ENCODE measurements at places on chromosomes 11 and 22.
A peak's percentile ranks its signal among the peaks of the same experiment; 100 is the strongest.

- no peak for DNase-seq
Measured at GRCh38 chr11:62153087-62153395, 29.2 kb downstream of the INCENP start.

GRCh38 chr11:70384566-70385152, 13.7 kb upstream of the CTTN start:
- no peak for DNase-seq

DNA sequence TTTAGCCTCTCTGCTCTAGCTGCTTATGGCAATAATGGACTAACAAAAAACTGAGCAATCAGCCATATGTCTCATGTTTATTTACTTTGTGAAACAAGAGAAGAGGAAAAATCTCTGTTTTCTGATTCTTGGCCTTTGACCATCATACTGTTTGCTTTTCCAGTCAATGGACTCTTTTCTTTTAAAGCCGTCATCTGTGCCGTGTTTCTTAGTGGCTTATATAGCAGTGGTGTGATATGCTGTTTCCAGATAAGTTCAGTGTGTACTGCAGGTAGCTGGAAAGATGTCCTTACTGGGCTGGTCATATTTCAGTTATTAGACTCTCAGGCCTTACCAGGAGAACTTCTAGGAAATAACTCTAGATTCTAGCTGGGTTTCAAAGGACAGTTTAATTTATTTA, 33.6 kb upstream of the TECTA start:
- DNase-seq = peak; percentile 20

DNA sequence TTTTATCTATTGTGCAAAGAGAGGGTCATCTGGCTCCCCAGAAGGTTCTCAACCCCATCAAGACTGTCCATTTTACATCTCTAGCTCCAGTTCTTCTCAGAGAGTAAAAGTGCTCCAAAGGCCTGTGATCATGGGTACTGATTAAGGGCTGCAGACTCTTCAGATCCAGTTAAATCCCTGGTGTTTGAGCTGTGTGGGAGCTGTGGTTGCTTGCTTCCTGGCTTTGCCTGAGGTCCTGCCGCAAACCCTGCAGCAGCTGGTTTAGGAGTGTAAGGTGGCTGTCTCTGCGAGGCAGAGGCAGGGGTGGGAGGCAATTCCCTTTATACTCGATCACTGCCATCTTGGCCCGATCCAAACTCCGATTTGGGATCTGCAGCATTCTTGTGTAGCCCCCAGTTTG, 1.2 kb downstream of the MRPL17 start:
- DNase-seq = no peak

DNA sequence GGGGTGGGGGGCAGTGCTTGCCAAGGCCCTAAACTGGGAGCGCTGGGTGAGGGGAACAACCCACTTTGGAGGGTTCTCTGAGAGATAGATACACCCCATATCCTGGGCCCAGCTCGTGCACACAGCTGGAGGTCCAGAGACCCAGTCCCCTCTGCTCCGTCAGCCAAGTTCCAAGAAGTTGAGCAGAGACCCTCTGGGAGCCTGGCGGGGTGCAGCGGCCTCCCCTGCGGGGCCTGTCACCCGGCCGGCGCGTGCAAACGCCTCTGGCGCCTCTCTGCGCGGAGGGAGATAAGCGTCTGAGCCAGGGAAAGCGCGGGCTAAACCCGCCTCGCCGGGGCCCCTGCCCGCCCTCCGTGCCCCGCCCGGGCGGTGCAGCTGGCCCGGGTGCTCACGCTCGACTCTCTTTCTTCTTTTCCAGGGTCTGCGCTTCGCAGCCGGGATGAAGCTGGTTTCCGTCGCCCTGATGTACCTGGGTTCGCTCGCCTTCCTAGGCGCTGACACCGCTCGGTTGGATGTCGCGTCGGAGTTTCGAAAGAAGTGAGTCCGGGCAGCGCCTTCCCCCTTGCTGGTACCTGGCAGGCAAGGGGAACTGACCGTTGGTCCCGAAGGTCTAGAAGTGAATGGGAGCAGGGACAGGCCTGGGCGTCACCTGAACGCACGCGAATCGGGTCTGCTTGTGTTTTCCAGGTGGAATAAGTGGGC, 540 bp downstream of the ADM start:
- DNase-seq = no peak

DNA sequence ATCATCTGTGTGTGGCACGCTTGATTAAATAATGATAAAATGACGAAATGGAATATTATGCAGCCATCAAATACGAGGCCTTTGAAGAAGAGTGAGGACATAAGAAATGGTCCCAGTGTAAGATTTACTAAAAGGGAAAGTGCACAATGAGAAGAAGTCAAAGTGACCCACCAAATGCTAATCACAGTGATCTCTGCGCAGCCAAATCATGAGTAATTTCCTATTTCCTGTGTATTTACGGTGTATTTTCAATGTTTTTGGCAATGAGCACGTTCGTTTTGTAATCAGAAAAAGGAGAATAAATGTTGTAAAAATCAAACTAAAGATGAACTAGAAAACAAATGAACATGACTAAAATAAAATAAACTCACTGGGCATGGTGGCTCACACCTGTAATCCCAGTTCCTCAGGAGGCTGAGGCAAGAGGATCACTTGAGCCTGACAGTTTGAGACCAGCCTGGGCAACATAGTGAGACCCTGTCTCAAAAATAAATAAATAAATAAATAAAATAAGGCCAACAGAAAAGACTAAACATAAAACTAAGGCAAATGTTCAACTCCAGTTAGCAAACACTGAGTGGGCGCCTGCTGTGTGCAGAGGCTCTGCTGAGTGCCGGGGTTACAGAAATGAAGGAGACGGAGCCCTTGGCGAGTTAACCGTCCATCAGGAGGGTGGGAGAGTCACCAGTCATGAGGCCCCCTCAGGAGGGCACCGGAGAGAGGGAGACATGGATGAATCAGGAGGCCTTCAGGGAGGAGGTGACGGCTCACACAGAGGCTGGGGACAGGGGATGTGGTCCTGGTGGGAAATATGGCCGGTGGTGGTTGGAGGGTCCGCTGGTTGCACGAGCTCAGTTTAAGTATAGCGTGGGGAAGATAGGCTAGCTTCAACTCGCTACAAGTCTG, 26.0 kb upstream of the CBX7 start:
- DNase-seq = no peak

DNA sequence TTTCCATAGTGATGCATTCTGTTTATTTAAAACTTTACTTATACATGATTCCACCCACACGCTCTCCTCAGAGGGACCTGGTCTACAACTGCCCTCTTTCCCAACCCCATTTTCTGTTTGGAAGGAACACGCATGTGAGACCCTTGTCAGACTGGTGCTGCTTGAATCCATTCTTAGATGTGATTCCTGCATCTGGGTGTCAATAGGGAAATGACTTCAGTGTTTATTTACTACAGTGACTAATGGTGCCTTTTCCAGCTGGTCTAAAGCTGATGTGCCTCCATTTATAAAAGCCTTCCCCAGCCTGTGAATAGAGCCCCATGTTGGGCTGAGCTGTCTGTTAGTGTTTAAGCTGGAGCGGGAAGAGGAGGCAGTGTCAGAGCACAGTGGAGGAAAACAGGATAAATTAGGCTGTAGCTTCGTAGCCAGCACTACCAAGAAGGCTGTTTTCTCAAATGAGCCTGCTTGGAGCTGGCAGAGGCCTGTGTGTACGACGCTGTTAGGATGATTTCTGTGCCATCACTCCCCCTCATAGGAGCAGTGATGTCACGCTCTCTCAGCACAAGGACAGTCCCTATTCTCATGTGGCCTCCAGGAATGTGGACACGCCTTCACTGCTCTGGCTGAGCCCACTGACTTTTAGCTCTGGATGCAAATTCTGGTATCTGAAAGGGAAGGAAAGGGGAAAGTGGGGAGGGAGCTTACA, 18.9 kb upstream of the C11orf96 start:
- DNase-seq = peak; percentile 59

DNA sequence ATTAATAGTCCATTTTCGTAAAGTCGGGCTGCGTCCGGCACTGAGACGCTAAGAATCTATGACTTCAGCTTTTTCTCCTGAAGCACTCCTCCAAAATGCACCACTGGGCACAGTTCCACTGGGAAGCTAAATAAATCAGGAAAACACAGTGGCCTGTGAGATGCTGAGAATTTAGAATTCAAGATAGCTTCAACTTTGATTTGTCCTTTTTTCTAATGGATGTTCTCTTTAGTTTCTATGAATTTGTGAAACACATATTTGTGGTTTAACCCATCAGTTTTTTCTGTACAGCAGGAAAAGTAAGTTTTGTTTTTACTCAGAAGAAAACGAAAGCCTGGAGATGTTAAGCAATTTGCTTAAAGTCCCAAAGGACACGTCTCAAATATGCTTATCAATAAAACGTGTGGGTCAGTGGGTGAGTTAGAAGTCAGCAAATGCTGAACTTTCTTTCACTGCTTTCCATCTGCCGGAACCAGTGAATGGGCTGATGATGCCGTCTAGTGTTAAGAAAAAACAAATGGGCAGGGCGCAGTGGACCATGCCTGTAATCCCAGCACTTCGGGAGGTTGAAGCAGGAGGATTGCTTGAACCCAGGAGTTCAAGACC, 40.7 kb upstream of the CLMP start:
- DNase-seq = no peak

DNA sequence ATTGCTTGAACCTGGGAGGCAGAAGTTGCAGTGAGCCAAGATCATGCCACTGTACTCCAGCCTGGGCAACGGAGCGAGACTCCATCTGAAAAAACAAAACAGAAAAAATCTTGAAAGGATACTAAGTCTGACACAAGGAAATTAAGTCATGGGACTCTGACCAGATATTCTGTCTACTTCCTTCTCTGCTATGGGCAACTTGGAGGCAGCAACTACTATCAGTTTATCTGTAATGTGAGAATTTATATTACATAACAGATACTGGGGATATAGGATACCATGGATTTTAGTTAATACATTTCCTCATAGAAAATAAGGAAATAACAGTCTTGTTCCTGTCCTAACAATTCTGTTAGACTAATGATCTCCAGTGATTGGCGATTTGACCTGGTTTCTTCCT, 1.6 kb upstream of the SGSM3 start:
- no peak for DNase-seq

DNA sequence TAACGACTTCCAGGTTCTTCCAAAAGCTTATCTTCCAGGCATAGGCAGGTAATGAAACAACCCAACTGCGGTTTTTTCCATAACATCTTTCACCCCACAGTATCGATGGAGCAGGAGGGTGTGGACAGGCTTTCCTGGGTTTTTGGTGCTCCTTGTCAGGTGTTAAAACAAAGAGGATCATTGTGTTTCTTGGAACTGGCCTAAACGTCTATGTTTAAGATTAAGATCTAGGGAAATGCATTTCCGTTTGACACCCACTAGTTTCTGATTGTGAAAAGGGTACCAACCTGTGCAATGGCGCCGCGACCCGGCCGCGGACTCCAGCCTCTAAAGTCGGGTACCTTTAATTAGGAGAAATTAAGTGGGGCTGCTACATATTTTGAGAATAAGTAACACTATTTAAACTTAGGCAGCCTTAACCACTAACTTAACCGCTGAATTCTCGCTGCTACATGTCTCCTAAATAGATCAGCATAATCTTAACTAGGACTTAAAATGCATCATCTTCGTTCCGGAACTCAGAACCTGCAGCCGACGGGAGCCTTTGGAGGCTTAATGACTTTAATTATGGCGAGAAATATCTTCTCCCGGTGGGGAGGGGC, 31.5 kb downstream of the C22orf31 start:
- DNase-seq = no peak

GRCh38 chr11:129440028-129440713, 64.5 kb downstream of the BARX2 start:
- no peak for DNase-seq

GRCh38 chr11:8271106-8271886, 7.6 kb upstream of the LMO1 start:
- DNase-seq = no peak

- no peak for DNase-seq
Measured at GRCh38 chr11:790721-791564, 1.1 kb upstream of the CEND1 start.

GRCh38 chr11:123421589-123421988, 8.5 kb upstream of the GRAMD1B start:
- DNase-seq = no peak

DNA sequence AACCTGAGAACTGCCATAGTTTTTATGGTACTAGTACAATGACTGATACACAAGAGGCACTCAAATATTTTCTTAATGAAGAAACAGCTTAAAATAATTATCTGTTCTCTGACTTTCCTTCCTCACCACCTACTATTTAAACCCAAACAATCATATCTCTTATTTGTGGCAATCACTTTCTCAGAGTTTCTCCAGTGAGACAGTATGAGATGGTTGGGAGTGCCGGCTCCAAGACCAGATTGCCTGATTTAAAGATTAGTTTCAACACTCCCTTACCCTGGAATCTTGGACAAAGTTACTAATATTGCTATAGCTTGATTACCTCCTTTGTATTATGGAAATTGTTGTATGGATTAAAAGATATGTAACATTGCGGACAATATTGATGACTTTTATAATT, 5.7 kb upstream of the CEP126 start:
- DNase-seq = no peak

DNA sequence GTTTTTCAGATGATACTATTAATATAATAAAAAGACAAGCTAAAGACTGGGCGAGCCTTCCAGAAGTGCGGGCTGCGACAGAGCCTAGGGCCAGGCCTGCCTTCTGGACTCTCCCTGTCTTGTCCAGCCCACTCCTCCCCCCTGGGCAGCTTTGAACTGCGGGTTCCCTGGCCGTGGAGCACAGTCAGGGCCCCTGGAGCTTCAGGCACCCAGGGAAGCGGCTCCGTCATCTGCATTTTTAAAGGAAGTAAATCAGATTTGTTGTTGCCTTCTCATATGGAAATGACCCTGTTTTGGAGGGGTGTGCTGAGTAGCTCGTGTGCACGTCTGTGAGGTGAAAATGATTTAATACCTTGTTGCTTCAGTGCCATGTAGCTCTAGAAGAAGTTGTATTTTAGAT, 265.3 kb downstream of the TBC1D22A start:
- no peak for DNase-seq

DNA sequence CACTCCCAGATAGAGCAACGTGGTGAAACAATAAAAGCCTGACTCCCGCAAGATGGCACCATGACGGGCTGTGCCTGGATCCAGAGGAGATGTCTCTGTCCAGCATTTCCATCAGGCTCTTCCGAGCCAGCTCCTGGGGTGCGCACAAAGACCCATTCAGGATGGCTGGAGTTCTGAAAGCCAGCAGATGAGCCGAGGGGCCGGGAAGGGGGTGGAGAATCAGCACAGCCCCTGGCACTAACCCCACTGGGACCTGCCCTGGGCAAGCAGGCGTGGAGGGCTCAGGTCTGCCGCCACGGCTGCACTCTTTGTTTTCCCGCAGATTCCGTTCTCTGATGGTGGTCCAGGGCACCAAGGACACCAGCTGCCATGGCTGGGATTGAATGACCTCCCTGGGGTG, 97.2 kb upstream of the BLID start:
- DNase-seq = peak; percentile 98

GRCh38 chr11:124656774-124657630, 16.5 kb downstream of the SIAE start:
- no peak for DNase-seq

DNA sequence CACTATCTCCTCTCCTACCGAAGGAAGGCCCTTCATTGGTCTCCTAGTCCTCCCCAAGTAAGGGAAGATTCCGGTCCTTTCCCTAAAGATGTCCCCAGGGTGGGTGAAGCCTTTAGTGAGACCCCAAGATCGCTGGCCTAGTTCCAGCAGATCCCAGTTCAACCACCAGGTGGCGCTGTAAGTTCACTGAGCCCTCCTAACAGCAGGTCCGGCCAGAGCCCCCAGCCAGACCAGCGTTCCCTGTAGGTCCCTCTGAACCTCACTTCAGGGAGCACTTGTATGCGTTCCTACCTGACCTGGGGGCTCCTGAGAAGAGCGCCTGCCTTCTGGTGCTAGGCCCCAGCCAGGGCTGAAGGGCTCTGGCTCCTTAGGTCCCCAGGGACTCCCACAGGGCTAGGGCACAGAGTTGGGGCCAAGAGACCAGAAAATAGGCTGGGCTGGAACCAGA, 38.1 kb downstream of the LMO1 start:
- DNase-seq = peak; percentile 60

Measured in globus pallidus (tissue), 1 donor.